ENCODE measurements at places on chromosomes 13 and 19.

DNA sequence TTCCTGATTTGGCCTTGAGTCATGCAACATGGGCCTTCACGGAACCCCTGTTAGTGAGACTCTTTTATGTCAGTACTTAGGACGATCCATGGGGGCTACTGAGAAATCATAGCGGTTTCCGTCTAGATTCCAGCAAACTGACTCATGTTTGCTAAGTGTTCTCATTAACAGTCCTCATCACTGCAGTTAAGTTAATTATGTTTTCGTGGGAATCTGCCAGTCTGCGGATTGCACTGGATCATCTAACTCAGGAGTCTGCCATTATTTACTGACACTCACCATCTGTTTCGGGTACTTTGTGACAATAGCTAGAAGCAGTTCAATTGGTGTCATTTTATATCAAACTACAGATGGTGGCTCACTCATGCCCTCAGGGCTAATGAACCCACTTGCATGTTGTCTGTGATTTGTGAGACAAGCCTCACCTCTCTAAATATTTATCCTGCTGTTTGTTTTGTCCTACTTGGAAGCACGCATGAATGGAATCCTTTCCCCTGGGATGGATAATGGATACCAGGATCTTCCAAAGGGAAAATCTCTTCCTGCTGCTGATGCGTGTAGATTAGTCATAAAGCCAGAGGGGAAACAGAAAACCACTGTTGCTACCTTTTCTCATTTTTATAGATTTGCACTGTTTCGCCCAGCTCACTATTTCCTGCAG lies 61.8 kb downstream of the RAB20 start:
- DNase-seq = no peak

GRCh38 chr19:6967967-6968366 lies 53.3 kb downstream of the MBD3L2B start:
- DNase-seq = no peak

DNA sequence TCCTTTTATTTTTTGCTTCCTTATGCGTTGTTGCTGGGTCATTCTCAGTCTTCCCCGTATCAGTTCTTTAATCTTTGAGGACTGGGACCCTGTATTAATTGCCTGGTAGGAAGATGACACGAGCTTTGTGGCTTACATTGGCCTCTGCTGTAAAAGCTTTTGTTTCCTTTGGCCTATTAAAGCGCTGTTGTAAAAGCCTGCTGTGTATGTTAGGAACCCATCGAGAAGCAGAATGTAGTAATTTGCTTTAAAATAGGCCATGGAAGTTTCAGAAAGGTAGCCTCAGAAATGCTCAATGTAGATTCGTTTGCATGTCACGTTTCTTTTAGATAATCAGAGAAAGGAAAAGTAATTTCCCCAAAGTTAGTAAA lies 257.5 kb upstream of the STARD13 start:
- no peak for DNase-seq

DNA sequence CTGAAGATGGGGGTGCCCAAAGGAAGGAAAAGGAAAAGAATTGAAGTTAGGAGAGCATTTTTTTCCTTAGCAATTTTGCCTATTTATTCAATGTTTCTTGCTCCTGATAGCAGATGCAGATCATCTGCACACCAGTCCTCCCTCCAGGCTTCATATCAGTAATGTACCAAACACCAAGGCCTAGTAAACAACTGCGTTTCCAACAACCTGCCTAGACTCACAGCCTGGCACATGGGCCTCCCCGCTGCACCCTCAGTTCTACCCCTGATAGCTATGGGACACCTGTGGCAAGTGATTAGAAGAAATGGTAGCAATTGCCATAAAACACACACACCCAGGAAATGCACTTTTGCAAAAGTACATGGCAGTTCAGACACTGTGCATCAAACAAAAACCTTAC lies 30.4 kb upstream of the HMGB1 start:
- peak; percentile 49 for DNase-seq

GRCh38 chr19:53915000-53915399 lies 5.9 kb downstream of the CACNG7 start:
- no peak for DNase-seq

DNA sequence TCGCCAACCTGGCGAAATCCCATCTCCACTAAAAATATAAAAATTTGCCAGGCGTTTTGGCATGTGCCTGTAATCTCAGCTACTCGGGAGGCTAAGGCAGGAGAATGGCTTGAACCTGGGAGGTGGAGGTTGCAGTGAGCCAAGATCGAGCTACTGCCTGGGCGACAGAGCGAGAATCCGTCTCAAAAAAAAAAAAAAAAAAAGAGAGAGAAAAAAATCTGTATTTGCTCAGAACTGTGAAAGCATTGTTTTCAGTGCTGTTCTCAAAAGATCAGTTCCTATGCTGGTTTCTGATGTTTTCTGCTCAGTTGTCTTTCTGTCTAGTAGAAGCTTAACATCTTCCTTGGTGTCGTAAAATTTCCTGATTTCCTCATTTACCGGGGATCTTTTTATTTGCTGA lies 2.5 kb downstream of the SF3A2 start:
- DNase-seq = peak; percentile 12

DNA sequence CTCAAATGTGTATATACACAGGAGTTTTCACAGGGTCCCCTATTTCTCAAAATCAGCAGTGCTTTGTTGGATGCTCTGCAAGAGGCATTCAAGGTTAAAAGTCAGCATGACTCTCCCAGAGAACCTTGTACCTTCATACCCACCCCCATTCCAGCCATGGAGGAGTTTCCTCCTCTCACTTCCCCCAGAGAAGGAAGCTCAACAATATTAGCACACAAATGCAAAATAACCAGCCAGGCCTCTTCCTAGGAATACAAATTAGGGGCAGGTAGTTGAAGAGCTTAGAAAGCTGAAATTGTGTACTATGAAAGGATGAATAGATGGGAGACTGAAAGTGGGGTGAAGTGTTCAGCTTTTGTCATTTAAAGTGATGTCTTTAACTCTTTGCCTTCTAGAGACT lies 43.8 kb downstream of the SPRY2 start:
- no peak for DNase-seq

- no peak for DNase-seq
Measured at GRCh38 chr13:53098455-53098854, 69.8 kb downstream of the OLFM4 start.

DNA sequence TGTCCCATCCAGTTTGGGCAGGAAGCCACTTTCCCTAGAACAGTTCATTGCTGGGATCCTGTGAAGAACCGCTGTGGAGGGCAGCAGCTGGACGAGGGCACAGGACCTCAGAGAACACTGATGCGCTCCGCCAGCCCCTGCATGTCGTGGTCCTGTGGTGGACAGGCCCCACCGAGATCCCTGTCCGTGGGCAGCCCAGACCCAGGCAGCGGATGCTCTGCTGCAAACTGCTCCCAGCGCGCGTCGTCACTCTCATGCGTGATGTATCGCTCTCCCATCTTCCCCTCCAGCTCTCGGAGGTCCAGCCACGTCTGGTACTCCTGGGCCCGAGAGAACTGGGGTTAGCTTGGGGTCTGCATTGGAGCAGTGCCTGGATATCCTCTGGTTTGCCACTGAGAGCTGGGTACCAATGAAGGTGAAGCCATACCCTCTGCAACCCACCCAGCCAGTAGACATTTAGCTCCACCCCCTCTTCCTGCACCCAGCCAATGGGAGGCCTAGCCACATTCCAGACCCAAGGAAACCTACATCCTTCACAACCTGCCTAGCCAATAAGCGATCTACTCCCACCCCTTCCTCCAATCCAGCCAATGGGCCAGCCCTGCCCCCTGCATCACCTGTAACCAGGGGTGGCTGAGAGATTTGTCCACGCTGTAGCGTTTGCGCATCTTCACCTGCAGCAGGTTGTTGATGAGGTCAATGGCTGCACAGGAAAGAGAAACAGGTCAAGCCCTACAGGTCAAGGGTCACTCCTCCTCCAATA lies 13.6 kb upstream of the DACT3 start:
- DNase-seq = no peak

DNA sequence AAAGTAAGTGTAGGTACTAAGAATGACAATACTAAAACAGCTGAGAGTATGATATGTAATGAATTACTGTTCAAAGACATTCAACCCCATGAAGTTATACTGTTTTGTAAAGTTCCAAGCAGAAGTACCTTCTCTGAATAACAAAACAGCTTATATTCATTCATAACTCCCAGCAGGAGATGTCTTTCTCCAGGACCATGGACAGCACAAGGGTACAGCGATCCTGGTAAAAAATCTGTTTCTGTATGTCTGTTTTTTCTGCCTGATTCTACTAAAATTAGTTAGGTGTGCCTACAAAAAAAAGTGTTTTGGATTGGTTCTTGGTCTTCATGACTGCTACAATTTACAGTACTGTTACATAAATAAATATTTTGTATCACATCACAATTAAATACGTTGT lies 172.5 kb upstream of the SLITRK5 start:
- DNase-seq = no peak

DNA sequence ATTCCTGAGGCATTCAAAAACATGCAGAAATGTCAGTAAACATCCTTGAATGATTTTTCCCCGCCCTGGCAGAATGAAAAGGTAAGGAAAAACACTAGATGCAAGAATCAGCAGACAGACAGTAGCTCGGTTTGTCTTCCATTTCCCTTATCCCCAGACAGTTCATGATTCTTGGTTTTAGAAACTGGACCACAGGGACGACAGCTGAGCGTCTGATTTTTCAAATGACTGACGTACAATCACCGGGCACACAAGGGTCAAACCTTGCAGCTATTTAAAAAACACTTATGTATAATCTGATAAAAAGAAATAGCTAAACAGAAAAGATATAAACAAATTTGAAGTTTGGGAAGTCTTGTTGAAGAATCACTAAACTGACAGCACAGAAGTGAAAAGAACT lies 47.1 kb downstream of the DCLK1 start:
- no peak for DNase-seq

DNA sequence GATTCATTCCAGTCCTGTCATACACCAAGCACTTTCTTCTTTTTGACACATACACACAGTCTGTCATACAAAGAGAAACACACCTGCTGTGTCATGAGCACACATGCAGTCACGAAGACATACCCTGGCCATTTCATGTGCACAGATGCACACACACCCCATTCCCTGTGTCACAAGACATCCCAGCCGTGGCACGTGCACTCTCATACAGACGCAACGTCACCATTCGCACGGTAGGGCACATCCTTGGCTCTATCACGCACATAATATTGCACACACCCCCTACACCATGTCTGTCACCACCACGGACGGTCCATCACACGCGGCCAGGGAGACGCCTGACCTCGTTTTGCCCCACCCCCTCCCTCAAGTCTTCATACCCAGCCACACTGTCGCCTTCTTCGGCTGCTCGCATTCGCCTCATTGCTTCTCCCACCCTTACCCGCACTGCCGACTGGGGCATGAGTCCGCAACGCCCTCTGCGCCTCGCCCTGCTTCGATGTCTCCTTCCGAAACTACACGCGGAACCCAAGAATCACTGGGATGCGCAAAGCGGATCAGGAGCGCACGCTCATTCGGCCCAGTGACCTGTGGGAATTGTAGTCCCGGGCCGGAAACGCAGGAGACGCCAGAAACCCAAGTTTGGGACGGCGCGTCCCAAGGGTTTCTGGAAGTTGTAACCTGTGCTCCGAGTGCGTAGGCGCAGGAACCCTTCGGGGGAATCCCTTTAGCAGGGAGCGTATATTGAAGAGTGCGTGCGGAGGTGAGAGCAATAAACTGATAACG lies 6.8 kb upstream of the ZNF283 start:
- no peak for DNase-seq

All from hematopoietic multipotent progenitor cell treated with erythropoietin and hydrocortisone succinate and interleukin-3 and kit ligand, for 17 days (in vitro differentiated cells).